Heart right ventricle (tissue), 16 donors: ENCODE measurements at places on chromosomes 13 and 19. TPM values are rescaled to one million over a fixed set of nuclear protein-coding genes. Genes with fewer than 3 reads are reported as not detected.

GRCh38 chr13:49669735-49670309 is 21.5 kb downstream of the EBPL start:
- H3K36me3 ChIP-seq, result no peaks in the 10 kb centered on the region
- H3K27ac ChIP-seq, result no peak overlapping the region
- H3K4me1 ChIP-seq, result no peaks in the 10 kb centered on the region

The BRME1 gene
- 0.88 TPM for total RNA-seq

GRCh38 chr19:39127812-39128515 is 2.4 kb downstream of the PAK4 start:
- no peak for DNase-seq
- H3K36me3 ChIP-seq, result no peaks in the 10 kb centered on the region
- H3K4me1 ChIP-seq, result peaks cover 73% of the 10 kb centered on the region

DNA sequence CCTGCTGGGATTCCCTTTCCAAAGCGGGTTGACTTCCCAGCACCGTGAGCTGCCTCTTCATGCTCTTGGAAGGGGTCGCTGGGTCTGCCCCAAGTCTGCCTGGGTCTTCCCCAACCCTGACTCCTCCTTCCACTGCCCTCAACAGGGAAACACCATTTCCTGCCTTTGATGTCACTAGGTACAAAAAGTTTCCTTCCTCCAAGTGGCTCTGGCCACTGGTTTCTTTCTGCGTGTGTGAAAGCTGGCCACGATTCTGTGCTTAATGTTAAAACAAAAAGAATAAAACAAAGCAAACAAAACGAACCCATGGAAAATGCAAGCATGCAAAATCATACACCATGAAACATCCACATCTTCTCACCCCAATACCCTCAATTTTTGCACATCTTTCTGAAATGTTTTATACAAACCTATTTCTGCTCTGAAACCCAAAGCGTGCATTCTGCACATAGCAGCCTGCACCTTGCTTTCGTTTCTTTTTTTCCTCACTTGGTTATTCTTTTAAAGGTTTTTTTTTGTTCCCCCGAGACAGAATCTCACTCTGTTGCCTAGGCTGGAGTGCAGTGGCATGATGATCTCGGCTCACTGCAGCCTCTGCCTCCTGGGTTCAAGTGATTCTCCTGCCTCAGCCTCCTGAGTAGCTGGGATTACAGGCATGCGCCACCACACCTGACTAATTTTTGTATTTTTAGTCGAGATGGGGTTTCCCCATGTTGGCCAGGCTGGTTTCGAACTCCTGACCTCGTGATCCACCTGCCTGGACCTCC is 12.5 kb upstream of the TNFSF9 start:
- no peaks in the 10 kb centered on the region for H3K36me3 ChIP-seq
- no peak overlapping the region for H3K27ac ChIP-seq
- no peak for DNase-seq
- no peaks in the 10 kb centered on the region for H3K27me3 ChIP-seq
- H3K4me3 ChIP-seq, result no peak overlapping the region

GRCh38 chr13:22936228-22936627 is 244.6 kb upstream of the SGCG start:
- H3K27ac ChIP-seq, result no peak overlapping the region
- H3K36me3 ChIP-seq, result no peaks in the 10 kb centered on the region
- H3K4me1 ChIP-seq, result no peaks in the 10 kb centered on the region
- no peak overlapping the region for H3K4me3 ChIP-seq
- H3K27me3 ChIP-seq, result no peaks in the 10 kb centered on the region
- no peak for DNase-seq

DNA sequence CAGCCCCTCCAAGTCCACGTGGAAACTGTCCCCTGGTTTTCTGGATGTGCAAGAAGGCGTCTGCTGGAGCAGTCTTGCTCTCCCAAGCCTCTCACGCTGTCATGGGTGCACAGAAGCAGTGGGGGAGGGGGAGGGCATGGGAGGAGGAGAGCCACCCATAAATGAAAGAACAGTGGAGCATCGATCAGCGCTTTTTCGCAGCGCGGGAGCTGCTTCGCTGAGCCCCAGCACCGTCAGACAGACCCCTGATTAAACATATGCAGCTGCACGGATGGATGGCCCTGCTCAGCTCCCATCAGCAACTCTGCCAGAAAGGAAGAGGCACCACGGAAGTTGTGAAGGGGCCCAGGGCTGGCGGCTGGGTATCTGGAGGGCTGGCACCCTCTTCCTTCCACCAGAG is 264.9 kb downstream of the UQCRFS1 start:
- no peak for DNase-seq
- H3K36me3 ChIP-seq, result no peaks in the 10 kb centered on the region
- H3K27ac ChIP-seq, result no peak overlapping the region
- H3K4me1 ChIP-seq, result no peaks in the 10 kb centered on the region

GRCh38 chr19:4657262-4657661 is 12.9 kb downstream of the MYDGF start:
- peaks cover 4% of the 10 kb centered on the region for H3K36me3 ChIP-seq
- no peaks in the 10 kb centered on the region for H3K27me3 ChIP-seq
- no peak overlapping the region for H3K4me3 ChIP-seq
- H3K27ac ChIP-seq, result no peak overlapping the region
- DNase-seq, result no peak
- peaks cover 3% of the 10 kb centered on the region for H3K4me1 ChIP-seq

DNA sequence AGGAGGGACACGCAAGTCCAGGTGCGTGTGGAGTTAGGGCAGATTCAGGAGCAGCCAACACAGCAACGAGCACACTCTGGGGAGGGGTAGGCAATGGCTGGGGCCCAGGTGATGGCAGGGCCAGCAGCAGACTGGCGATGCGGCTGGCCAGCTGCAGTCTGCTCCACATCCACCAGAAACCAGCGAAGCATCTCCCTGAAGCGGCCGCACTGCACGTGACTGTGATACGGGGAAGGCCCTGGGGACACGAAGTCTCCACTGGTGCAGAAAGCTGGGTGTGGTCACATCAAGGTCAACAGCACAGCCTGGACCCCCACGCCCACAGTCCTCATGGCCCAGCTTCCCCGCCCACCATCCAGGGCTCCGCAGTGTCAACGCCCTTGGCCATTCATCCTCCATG is 21.3 kb upstream of the EPHX3 start:
- H3K4me1 ChIP-seq, result peaks cover 48% of the 10 kb centered on the region
- peaks cover 71% of the 10 kb centered on the region for H3K36me3 ChIP-seq
- peak; percentile 42 for DNase-seq
- H3K27me3 ChIP-seq, result no peaks in the 10 kb centered on the region
- peak overlapping the region; percentile 87 for H3K27ac ChIP-seq

GRCh38 chr13:28822151-28822550 is 2.0 kb downstream of the MTUS2 start:
- H3K27me3 ChIP-seq, result peaks cover 52% of the 10 kb centered on the region
- DNase-seq, result no peak
- no peak overlapping the region for H3K4me3 ChIP-seq
- no peak overlapping the region for H3K27ac ChIP-seq
- H3K36me3 ChIP-seq, result no peaks in the 10 kb centered on the region

- H3K36me3 ChIP-seq, result no peaks in the 10 kb centered on the region
- H3K27me3 ChIP-seq, result no peaks in the 10 kb centered on the region
- H3K27ac ChIP-seq, result no peak overlapping the region
- H3K4me1 ChIP-seq, result no peaks in the 10 kb centered on the region
These were observed 155.6 kb upstream of the IRS2 start for GRCh38 chr13:109941951-109942350.

The ZNF329 gene
- total RNA-seq, result 7.9 TPM

The ZNF441 gene
- total RNA-seq, result 5.5 TPM

- DNase-seq, result no peak
- H3K4me3 ChIP-seq, result no peak overlapping the region
- H3K27ac ChIP-seq, result no peak overlapping the region
These were observed 1186.6 kb downstream of the DIAPH3 start for GRCh38 chr13:58977085-58977484.

- no peaks in the 10 kb centered on the region for H3K27me3 ChIP-seq
- peaks cover 24% of the 10 kb centered on the region for H3K36me3 ChIP-seq
These were observed 4.4 kb upstream of the INTS6 start for GRCh38 chr13:51457086-51457815.

DNA sequence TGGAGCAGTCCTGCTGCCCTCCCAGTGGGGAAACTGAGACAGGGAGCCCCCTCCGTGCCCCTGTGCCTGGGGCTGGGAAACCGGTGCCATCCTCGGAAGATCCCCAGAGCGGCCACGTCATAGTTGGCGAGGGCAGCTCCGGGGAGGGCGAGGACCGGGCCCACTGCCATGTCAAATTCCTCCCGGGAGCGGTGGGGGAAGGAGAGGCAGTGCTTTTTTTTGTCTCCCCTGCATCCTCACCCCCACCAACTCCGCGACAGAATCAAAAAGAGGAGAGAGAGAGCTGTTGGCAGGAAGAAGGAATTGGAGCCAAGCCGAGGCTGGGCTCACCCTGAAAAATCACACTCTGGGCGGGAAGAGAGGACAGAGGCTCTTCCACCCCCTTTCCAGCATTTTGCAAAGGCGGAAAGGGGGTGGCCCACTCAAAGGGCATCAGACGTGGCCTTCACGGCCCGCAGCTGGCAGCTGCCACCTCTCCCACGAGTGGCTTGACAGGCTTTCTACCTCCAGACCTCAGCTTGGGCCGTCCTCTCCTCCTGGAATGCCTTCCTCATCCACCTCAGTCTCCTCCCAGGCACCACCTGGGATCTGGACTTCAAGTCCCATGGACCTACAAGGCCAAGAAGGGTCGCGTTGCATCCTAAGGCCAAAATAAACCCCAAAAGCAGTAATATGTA is 19.6 kb upstream of the NFIC start:
- peaks cover 17% of the 10 kb centered on the region for H3K4me1 ChIP-seq
- H3K27me3 ChIP-seq, result no peaks in the 10 kb centered on the region
- peak overlapping the region; percentile 65 for H3K27ac ChIP-seq
- no peaks in the 10 kb centered on the region for H3K36me3 ChIP-seq
- peak; percentile 69 for DNase-seq
- H3K4me3 ChIP-seq, result peak overlapping the region; percentile 30

DNA sequence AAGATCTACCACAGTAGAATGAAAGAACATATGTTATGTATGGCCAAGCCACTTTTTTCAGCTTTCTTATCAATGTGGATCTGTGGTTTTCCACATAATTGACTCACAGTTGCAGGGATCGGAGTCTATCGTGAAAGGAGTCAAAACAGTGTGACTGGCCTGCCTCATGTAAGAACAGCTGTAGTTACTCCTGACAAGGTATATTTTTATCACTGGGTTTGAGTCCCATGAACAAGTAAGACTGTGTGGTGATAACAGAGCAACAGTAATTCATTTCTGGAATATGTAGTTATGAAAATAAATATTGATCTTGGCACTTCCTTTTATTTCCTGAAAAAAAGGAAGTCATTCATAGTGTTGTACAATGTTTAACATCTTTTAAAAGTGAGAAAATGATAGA is 416.6 kb downstream of the KLF12 start:
- no peak overlapping the region for H3K27ac ChIP-seq
- no peaks in the 10 kb centered on the region for H3K27me3 ChIP-seq
- H3K4me1 ChIP-seq, result peaks cover 20% of the 10 kb centered on the region
- H3K4me3 ChIP-seq, result no peak overlapping the region

The C13orf42 gene
- not detected for total RNA-seq

DNA sequence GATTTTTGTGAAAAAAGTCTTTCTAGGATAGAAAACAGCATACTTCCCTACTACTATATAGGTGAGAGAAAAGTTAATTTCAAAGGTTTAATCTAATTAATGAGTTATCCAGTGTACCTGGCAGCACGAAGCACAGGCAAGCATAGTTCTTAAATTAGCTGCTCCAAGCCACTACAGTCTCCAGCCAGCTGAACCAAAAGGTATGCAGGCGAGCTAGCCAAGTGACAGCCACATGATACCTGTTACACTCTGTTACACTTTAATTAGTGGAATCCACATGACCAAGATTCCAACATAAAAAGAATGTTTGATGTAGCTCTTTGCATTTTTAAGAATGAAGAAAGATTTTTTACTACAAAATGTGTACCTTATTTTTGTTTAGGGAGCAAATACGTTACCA is 15.5 kb downstream of the SLC25A30 start:
- no peak for DNase-seq
- H3K27me3 ChIP-seq, result no peaks in the 10 kb centered on the region
- peaks cover 4% of the 10 kb centered on the region for H3K4me1 ChIP-seq
- H3K4me3 ChIP-seq, result no peak overlapping the region
- peak overlapping the region; percentile 63 for H3K27ac ChIP-seq

- H3K27me3 ChIP-seq, result no peaks in the 10 kb centered on the region
- H3K4me3 ChIP-seq, result no peak overlapping the region
- no peaks in the 10 kb centered on the region for H3K36me3 ChIP-seq
These were observed 357.2 kb downstream of the DLEU7 start for GRCh38 chr13:50485979-50486935.

DNA sequence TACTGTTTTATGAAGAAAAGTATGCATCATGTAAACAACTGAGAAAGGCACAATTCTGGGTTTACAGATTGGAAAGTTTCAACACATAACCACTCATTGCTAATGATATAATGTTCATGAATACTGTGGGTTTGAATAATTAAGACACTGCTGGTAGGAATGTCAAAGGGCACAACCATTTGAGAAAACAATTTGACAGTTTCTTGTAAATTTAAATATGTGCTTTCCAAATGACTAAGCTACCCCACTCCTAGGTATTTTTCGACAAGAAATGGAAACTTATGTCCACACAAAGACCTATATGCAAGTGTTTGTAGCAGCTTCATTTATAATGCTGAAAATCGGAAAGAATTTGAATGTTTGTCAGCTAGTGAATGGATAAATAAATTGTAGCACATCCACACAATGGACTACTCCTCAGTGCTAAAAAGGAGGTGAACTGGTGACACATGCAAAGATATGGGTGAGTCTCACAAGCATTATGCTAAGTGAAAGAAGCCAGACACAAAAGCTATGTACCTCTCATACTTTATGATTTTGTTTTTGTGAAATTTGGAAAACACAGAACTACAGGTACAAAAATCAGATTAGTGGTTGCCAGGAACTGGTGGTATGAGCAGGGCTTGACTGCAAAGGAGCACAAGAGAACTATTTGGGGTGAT is 44.8 kb upstream of the FLT1 start:
- H3K4me1 ChIP-seq, result no peaks in the 10 kb centered on the region
- no peaks in the 10 kb centered on the region for H3K36me3 ChIP-seq
- H3K27me3 ChIP-seq, result no peaks in the 10 kb centered on the region

DNA sequence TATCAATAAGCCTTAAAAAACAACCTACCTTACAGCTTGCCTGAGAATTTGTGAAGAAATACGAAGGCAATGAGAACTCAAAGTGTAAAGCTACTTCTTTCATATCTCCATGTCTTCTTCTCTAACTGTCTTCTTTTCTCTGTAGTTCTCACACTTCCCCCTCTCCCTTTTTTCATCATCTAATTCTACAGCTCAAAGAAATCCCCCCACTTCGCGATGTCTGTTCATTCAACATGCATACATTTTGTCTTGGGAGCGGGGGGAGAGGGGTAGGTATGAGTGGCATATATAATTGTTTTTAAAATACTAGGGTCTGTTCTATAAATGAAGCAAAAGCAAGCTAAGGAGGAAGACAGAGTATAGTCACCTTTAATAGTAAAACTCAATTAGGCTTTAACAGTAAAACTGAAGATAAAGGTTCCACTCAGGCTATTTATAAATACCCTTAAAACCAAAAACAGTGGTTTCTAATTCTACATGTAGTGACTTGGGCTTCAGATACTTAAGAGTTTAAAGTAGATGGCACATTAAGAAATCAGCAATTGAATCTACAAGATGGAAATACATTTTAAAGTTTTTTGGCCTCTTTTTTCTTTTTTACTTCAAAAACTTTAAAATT is 106.9 kb downstream of the KLF12 start:
- H3K36me3 ChIP-seq, result no peaks in the 10 kb centered on the region
- H3K27me3 ChIP-seq, result no peaks in the 10 kb centered on the region

The METTL21C gene
- total RNA-seq, result not detected

The TNNI3 gene
- total RNA-seq, result 3,311 TPM
